Stimulated activated CD8-positive, alpha-beta memory T cell treated with anti-CD3 and anti-CD28 coated beads, Interleukin-4, amount 100 ng/mL, for 4 hours (primary cell): ENCODE measurements at places on chromosomes 12 and 14.

DNA sequence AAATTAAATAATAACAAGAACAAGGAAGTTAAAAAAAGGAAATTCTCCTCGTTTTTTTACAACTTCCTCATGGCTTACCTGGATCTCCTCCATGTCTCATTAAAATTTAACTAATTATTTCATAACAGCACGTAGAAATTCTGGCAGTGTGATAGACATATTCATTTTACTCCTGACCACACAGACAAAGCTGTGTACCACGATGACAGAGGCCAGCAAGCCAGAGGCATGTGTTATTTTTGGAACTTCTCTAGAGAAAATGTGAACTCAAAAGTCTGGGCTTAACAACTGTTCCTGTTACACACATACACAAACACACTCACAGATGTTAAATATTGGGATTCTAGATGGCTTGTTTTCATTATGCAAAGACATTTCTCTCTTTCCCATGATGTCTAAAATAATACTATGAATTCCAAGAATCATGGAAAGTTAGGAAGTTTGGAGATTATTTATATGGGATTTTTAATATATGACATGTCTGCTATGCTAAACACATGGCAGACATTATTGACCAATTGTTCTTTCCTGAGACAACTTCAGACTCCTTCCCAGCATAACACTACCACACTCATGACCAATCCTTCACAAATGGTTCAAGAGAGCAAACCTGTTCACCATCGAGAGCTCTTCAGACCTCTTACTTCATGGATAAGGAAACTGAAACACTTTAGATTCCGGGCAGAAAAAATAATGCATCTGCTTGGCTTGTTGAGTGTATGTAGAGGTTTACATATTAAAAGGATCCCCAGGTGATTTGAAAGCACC lies 158.7 kb downstream of the DACT1 start:
- no peak for DNase-seq

DNA sequence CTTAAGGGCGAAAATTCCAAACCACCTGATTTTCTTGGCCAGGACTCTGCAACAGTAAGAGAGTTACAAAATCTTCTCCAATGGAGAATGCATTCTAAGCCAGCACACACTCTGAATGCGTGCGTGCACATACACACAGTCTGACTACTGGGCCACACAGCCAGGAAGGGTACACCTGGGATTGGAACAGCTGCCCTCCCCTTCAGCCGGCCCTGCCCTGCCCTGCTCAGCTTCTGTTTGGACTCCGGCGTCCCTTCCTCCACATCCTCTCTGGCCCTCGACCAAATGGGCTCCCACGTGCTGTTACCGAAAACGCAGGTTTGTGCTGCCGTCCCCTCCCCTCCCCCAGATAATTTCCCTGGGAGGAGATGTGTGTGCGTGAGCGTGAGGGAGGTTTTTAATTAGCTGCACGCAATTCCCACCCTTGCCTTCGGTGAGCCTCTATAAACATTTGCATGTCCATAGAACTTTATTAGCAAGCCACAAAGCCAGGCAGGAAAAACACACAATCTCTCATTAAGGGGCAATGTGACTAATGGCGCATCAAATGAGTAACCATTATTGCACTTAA lies 43.0 kb downstream of the CCNK start:
- DNase-seq = no peak

- no peak for DNase-seq
Observed at GRCh38 chr12:7961395-7962178, 25.6 kb upstream of the SLC2A3 start.

DNA sequence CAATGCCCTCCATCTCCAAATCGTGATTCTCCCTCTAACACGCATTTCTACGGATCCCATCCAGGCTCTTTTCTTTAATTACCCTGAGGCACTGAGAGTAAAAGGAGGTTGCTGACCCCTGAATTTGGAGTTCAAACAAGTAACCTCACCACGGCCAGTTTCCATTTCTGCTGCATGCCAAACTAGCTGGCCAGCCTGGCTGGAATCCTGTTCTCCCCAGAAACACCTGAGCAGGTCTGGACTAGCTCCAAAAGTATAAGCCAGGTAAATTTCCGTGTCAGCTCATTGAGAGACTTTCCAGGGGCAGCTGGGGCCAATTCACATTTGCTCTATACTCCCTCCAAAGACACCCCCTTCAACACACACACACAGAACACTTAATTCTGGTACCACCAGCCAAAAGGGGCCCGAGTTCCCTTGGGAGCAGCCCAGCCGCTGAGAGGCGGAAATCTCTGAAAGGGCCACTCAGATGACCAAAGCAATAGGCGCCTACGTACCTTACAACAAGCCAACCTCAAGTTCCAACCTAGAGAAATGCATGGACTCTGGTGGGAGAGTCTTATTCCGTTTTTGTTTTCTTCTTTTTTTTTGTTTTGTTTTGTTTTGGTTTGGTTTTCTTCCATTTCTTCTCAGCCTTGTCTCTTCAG lies 131.4 kb downstream of the NDUFA12 start:
- no peak for DNase-seq

GRCh38 chr12:124296295-124296915 lies 1.5 kb downstream of the RFLNA start:
- no peak for DNase-seq

GRCh38 chr12:4203772-4204376 lies 69.7 kb upstream of the CCND2 start:
- DNase-seq = no peak

GRCh38 chr14:73359445-73359844 lies 98.9 kb downstream of the NUMB start:
- no peak for DNase-seq

DNA sequence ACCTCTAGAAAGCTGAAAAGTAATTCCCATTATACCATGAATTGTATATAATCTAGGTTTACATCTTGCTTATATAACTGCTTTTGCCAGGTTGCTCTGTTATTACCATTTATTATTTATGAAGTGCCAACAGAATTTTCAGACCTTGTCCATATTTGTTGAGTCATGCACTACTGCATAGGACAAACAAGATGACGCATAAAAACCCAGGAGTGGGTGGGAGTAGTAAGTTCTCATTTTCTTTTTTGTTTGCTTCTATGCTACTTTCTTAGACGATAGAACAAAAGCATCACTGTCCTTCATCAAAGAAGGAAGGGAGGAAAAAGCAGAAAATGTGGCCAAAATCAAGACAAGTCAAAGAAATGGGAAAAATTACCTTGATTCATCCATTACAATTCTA lies 119.0 kb upstream of the RASSF8 start:
- no peak for DNase-seq

DNA sequence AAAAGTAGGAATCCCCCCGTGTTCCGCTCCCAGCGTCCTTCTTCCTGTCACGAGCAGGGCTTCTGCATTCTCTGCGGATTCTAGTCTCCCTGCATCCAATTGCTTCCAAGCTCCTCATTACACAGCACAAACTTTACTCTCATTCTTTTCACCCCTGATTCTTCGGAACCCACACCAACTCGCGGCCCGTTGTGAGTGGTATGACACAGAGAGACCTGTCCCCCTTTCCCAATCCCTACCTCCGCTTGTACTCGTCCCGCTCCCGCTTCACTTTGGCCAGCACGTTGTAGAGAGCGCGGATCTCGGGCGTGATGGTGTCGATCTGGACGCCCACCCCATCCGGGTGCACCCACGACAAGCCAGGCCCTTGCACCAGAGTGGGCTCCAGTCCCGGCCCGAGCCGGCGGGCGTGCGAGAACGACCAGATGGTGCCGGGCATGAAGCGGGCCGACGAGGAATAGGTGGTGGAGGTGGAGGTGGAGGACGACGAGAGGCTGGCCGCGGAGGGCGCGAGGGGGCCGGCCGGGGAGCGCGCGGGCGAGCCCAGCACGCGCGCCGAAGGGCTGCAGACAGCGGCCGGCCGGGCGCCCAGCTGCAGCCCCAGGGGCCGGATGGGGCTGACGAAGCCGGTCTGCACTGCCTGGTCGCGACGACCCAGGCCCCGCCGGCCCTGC lies 687 bp downstream of the IFFO1 start:
- no peak for DNase-seq

DNA sequence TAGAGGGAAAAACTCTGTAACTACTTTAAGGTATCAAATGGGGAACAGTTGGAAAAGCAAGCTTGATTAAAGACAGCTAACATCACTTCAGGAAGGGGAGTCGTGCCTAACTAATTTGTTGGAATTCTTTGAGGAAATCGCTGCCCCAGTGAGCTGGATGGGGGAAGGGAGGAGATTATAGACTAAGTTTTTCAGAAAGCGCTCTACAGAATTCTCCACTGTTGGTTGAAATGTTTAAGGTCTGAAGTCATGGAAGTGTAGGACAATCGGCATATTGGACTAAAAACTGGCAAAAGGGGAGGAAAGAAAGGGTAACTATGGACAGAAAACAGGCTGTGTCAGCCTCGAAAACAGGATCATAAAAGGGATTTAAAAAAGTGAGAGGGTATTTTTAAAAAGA lies 229.9 kb upstream of the HMGA2 start:
- DNase-seq = no peak

- DNase-seq = no peak
Observed at GRCh38 chr14:100058777-100059437, 6.3 kb upstream of the EVL start.

DNA sequence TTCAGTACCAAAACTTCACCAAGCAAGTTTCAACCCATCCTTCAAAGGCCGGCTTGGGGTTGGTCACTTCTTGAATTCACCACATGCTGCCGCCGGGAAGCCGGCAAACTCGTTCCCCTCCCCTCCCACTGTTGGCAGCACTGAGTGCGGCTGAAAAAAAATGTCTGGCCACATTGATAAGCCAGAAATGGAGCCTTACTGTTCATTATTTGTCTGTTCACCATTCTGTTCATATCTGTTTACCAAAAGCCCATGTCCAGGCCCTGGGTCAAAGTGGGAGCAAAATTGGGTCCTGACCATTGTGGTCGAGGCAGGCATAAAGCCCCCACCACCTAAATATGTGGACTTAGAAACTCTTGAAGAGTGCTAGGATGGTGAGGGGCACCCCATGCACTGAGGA lies 7.3 kb upstream of the HSP90AA1 start:
- no peak for DNase-seq

- DNase-seq = no peak
Observed at GRCh38 chr12:105741786-105742566, 396.8 kb downstream of the NUAK1 start.
